ENCODE measurements at places on chromosomes 16 and 17.

DNA sequence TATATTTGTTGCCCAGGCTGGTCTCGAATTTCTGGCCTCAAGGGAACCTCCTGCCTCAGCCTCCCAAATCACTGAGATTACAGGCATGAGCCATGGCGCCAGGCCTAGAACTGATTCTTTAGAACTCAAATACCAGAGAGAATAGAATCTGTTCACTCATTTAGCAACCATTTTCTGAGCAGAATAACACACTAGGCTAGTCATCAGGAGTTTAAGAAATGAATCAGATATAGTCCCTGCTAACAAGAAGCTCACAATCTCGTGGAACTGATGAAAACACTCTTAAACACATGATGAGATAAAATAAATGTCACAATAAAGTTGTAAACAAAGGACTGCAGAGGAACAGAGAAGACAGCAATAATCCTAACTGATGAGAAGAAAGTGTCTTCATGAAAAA is 55.8 kb upstream of the ADCY9 start:
- no peak for DNase-seq

DNA sequence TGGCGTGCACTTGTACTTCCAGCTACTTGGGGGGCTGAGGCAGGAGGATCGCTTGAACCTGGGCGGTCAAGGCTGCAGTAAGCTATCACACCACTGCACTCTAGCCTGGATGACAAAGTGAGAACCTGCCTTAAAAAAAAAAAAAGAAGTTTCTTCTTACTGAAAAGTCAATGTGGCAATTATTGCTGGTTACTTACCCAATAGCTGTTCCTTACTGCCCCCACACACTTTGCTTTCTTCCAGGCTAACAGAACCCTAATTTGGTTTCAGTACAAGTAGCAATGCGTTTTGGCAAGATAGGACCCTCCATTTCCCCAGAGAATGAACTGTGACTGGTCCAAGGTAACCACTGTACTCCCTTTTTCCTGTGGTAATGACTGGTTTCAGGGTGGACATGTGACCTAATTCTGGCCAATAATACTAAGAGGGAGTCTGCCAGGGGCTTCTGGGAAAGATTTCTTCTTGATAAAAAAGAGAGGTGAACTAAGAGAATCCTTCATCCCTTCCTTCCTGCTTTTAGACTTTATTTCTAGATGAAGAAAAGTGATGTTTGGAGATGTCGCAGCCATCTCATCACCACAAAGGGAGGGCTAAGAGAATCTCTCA is 58.8 kb upstream of the MSI2 start:
- no peak for DNase-seq

DNA sequence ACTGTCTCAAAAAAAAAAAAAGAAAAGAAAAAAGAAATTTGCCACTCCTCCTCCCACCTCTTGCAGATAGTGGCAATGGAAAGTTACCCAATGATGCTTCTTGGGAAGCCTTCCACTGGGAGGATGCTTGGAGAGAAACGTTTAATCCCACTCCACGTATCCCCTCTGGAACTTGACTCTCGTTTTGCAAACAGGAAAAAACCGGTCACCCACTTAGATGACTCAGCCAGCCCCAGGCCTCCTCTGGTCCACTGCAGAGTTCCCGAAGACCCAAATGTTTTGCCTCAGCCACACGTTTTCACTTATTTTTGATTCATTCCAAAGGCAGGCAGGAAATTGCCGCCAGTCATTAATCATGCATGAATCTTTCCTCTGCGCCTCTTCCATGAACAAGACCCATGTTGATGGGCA is 9.3 kb upstream of the TNFRSF17 start:
- no peak for DNase-seq

DNA sequence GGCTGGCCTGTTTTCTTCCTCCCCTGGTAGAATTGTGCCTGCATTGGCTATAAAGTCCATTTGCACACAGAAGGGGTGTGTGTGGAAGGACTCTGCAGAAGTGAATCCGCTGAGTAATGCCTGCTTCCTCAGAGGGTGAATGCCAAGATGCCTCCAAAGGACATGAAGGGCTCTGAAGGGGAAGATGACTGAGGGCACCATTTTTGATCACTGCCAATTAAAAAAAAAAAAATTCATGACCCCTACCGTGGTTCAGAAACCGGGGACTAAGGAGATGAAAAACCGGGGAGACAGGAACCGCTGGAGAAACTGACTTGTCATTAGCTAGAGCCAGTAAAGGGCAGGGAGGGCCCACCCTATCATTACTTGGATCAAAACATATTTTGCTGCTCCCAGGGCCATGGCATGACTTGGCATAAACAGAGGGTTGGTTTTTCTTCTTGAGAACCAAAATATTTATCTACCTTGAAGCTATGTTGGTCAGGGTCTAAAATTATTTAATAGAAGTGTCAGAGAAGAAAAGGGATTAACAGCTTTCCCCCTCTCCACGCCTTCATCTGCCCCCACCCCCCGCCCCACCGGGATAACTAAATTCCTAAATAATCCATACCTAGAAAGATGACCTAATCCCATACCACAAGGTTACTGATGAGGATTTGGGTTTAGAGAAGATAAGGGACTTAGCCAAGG is 3.6 kb upstream of the USP7 start:
- DNase-seq: peak; percentile 47

- no peak for DNase-seq
These were observed 22.5 kb downstream of the SLC6A2 start for GRCh38 chr16:55678161-55678821.

DNA sequence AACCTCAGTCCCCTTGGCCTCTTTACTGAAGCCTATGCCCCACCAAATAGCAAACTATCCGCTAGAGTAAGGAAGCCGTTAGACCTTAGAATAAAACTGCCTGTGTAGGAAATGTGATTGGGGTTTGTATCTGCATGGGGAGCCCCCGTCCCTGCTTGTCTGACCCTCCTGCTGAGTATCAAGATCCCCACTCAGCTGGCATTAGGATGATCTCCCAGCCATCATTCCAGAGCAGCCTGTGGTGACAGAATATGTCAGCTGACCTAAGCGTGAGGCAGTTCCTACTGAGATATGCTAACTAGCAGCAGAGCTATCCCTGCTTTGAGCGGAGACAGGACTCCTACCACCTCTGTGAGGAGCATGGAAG is 645 bp upstream of the GFOD2 start:
- no peak for DNase-seq

DNA sequence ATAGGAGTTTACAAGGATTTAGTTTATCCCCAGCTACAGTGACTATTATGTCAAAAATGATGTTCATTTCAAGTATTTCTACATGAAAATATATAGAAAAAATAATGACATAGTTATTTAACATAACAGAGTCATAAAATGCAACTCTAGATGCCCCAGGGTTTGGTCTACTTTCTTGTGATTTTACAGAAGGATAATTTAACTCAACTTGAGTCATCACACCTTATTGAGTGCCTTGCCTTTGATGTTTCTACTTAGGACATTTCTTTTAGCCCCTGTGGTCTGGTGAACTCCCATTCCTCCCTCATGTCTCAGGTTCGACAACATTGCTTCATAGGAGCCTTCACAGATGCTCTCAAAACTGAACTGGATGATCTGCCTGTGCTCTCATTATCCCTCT is 2.0 kb downstream of the KRT20 start:
- no peak for DNase-seq

DNA sequence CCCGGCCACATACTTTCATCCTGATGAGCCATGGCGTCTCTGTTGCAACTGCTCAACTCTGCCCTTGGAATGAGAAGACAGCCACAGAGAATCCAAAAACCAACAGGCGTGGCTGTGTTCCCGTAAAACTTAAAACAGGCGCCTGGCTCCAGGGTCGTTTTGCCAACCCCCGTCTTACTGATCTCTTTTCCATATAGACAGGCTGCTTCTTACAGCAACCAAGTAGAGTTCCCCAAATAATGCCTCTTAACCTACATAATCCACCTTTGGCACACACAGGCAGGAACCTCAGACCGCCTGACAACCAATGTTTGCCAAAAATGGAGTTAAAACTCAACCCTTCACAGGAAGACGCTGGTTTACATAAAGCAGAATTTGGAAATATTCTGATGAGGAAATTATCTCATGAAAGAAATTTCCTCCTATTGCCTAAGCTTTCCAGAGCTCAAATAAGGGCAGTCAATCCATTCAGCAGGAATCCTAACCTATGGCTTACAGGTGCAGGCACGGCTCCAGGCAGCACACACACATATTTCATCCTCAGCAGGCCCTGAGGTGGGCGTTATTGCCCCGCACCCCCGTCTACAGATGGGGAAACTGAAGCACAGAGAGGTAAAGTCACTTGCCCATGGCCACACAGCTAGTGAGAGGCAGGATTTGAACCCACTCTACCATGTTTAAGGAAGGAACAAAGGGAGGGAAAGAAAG is 35.8 kb downstream of the LITAF start:
- no peak for DNase-seq

GRCh38 chr16:50038286-50038685 is 13.3 kb downstream of the CNEP1R1 start:
- DNase-seq: no peak

GRCh38 chr16:84851192-84852127 is 31.7 kb downstream of the CRISPLD2 start:
- DNase-seq: no peak

- DNase-seq: no peak
These were observed 36.3 kb downstream of the MARF1 start for GRCh38 chr16:15606518-15607220.

GRCh38 chr16:75793641-75794040 is 67.4 kb upstream of the CPHXL start:
- DNase-seq: no peak

- DNase-seq: no peak
These were observed 39.6 kb upstream of the ZKSCAN2 start for GRCh38 chr16:25297151-25297787.

- DNase-seq: no peak
These were observed 29.3 kb upstream of the SPACA3 start for GRCh38 chr17:32962320-32962711.

DNA sequence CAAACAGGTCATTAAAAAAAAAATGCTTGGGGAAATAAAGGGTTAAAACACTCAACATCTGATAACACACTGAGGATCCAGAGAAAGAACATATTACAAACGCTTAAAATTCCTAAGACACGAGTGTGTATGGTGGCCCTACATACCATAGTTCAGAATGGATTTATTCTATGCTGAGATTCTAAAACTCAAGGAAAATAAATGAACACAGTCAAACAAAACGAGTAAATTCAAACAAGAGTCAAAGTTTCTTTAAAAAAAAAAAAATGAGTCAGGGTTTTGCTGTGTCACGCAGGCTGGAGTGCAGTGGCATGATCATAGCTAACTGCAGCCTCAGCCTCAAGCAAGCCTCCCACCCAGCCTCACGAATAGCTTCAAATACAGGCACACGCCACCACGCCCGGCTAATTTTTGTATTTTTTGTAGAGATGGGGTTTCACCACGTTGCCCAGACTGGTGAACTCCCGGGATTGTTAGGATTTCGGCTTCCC is 17.4 kb downstream of the CRK start:
- DNase-seq: no peak

GRCh38 chr17:81202318-81202717 is 20.4 kb downstream of the CEP131 start:
- no peak for DNase-seq

DNA sequence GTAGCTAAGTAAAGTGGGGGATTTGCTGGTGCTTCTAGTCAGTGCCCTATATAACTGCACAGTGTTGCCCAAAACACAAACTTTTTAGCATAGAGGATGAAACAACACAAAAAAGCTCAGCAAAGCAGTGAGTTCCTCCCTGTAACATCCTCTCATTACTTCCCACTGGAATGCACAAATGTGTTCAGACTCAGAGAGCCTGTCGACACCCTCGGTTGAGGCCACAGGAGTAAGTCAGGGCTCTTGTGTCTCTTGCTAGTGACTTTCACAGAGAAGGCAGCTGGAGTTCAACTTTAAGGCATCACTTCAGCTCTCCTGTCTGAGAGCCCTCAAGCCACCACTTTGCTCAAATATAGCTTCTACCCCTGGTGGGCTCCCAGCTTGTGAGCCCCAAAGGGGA is 107.2 kb upstream of the NETO2 start:
- no peak for DNase-seq

GRCh38 chr16:53510704-53511070 is 7.7 kb upstream of the AKTIP start:
- no peak for DNase-seq

DNA sequence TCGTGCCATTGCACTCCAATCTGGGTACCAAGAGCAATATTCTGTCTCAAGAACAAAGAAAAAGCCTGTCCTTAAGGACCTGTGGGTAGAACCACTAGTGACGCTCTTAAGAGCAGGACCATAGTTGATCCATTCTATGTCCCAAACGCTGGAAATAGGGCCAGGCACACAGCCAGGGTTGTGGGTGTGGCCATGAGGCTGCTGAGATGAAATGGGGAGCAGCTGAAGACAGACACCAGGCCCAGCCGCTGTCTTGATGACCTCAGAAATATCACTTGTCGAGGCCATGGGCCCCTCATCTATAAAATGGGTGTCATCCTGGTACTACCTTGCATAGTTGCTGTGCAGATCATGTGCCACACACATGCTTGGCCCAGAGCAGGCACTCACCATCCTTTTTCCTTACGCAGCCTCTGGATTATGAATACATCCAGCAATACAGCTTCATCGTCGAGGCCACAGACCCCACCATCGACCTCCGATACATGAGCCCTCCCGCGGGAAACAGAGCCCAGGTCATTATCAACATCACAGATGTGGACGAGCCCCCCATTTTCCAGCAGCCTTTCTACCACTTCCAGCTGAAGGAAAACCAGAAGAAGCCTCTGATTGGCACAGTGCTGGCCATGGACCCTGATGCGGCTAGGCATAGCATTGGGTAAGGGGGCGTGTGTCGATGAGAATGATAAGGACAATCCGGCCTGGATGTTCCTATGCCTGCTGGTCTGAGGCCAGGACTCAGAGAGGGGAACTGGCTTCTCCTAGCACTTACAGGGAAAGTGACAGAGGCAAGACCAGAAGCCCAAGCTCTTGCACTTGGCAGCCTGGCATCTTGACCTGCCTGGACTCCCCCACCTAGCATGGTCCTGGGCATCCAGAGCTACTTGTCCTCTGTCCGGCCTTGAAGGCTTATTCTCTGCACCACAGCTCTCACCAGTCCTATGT is 25.5 kb downstream of the CDH5 start:
- no peak for DNase-seq

DNA sequence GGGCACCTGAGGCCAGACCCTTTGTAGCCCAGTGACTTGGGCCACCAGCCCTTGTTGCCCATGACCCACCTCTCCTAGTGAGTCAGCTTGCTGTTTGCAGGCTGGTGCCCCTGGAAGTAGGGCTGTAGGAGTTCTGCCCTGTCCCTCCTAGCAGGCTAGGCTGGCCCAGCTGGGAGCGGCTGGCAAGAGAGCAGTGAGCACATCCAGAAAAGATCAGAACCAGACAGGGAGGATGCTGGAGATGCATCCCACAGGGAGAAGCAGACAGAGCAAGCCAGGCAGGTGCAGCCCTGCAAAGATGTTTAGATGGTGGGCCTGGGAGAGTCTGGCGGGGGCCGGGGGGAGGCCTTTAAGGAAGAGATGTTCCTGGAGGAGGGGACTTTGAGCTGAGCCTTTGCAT is 2.4 kb downstream of the SLC5A10 start:
- no peak for DNase-seq

GRCh38 chr17:28325211-28325610 is 6.2 kb downstream of the TMEM97 start:
- no peak for DNase-seq
